ENCODE measurements at places on chromosomes 6 and 20.

GRCh38 chr6:137722749-137723272 is 144.2 kb upstream of the TNFAIP3 start:
- no peak for DNase-seq

GRCh38 chr6:81940451-81940985 is 188.0 kb upstream of the TENT5A start:
- DNase-seq = no peak

GRCh38 chr6:113095841-113096240 is 748.7 kb downstream of the RFPL4B start:
- DNase-seq = no peak

DNA sequence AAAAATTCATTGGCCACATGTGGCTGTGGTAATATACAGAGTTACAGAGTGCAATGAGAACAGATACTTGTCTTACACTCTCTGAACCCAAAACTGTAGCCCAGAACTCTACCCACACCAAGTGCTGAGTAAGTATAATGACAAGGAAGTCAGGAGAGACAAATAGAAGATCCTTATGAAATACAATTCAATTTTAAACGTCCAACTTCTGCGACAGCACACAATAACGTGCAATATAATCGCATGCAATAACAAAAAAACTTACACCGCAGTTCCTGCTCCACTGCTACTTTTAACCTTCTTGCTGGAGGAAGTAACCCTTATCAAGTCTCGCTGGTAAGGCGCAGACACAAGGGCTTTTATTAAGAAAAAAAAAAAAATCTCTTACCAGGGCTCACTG is 881 bp downstream of the SFT2D1 start:
- no peak for DNase-seq

- no peak for DNase-seq
Observed at GRCh38 chr20:47187450-47188195, 168.9 kb downstream of the ZMYND8 start.

- no peak for DNase-seq
Observed at GRCh38 chr20:52823303-52823702, 148.9 kb upstream of the TSHZ2 start.

DNA sequence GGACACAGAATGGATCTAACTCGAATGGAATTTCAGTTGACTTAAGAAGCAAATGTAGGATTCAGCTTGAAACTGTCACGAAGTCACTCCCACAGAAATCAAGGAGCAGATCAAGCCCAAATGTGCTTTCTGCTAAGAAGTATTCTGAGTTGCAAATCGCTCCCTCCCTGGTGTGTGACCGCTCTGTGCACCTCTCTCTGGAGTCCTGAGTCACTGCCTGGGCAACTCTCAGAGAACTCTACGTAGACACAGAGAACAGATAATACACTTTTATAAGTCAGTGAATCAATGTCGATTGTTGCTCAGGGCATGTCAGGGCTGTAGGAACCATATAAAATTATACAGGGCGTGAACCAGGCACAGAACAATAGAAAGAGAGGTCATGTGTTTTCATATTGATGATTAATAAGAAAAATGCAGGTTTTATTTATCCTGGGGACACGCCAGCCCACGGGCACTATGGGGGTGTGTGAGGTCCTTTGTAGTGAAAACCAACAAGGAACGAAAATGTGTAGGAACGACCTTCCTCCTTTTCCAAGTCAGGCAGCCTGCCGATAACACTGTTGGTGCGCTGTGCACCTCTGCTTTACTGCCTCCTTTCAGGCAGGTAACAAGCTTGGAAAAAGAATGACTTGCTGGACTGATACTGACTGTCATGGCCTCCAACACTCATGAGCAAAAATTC is 248.1 kb upstream of the FOXQ1 start:
- no peak for DNase-seq

GRCh38 chr6:166325383-166326042 is 16.8 kb downstream of the SFT2D1 start:
- no peak for DNase-seq

DNA sequence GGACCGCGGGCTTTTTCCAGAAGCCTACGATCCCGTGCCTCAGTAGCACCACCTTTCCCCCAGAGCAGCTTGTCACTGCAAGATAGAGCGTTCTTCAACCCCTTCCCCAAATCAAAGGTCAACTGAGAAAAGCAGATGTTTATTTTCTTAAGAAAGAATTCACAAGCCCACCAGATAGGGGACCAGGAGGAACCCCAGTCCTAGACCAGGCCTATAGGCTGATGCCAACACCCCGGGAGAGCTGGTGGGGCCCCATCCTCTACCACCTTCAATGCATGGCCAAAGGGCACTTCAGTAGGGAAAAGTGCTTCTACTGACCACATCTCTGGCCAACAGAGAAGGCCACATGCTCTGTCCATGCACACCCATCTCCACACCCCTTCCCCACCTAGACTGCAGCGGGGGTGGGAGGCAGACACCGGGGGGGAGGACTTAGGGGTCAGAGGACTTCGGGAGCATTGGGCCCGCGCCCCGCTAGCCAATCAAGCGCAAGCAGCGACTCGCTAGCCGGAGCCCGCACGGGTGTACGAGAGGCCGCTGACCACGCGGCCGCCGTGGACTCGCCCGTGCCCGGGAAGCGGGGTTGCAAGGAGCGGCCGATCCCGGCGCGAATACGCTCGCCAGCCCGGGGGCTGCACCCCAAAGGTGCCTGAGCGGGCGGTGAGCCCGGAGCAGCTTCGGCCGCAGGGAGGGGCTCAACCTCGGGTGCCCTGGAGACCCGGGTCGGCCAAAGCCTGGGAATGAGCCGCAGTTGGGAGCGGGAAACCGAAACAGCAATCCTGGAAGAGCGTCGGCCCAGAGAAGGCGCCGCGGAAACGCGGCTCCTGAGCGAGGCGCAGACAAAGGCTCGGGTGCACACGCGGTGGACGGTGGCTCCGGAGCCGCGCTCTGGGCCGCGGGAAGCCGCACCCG is 2.8 kb downstream of the PDE10A start:
- DNase-seq = no peak

GRCh38 chr20:9403448-9403847 is 110.9 kb upstream of the LAMP5 start:
- no peak for DNase-seq

- no peak for DNase-seq
Observed at GRCh38 chr6:66796987-66797386, 1090.0 kb upstream of the EYS start.

DNA sequence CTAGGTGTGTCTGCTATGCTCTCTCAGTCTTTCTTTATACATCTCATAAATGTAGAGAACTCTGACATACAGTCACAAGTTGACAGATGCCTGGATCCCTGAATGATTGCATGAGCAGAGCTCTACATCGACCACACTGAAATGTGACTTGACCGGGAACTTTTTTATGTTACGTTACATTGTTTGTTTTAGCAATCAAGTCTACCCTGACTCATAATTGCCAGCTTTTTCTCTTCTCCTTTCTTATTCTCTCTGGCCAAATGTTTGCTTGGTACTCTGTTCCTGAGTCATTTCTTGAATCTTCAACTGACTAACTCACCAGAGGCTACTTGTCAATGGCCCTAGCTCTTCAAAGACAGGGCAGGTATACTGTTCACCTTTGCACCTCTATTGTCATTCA is 213.6 kb upstream of the DTNBP1 start:
- no peak for DNase-seq

GRCh38 chr20:61777773-61778494 is 287.7 kb downstream of the TAF4 start:
- DNase-seq = no peak

DNA sequence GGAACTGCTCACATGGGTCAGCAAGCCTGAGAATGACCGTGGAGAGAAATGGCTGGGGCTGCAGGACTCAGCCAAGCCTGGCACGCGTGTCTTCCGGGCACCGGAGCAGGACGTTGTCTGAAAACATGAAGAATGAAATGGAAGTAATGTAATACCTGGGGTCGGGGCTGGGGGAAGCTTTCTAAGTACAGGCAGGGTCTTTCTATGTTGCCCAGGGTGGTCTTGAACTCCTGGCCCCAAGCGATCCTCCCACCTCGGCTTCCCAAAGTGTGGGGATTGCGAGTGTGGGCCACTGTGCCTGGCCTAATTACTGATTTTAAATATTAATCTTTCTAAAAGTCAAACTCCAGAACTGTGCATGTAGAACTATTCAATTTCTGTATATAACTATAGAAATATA is 155.5 kb upstream of the AKAP12 start:
- DNase-seq = no peak

GRCh38 chr6:97909380-97909779 is 626.4 kb upstream of the MMS22L start:
- DNase-seq = no peak

- no peak for DNase-seq
Observed at GRCh38 chr6:103018426-103018825, 1624.9 kb downstream of the GRIK2 start.

GRCh38 chr20:34016736-34017135 is 23.0 kb downstream of the RALY start:
- no peak for DNase-seq

DNA sequence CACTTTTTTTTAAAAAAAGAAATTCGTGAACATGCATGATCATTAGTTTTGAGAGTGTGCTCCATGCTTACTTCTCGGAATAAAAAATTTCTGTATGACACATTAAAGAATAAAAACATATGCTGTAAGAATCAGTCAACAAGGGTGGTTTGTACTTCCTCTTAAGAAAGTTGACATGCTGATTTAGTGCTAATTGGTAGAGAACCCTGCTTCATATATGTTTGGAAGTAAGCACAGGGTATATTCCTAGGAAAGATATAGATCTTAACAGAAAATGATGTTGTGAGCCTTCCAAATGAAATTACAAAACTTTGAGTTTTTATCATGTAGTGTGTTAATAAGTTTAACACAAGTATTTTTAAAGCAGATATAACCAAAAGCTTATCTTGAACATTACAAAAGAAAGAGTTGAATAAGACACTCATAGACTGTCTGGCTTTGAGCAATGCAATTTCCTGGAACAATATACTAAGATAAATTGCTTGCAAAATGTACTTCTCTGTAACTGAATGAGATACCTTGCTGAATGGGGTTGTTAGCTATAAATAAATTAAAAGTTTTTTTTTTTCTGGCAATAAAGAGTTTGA is 13.8 kb upstream of the VIP start:
- DNase-seq = no peak

DNA sequence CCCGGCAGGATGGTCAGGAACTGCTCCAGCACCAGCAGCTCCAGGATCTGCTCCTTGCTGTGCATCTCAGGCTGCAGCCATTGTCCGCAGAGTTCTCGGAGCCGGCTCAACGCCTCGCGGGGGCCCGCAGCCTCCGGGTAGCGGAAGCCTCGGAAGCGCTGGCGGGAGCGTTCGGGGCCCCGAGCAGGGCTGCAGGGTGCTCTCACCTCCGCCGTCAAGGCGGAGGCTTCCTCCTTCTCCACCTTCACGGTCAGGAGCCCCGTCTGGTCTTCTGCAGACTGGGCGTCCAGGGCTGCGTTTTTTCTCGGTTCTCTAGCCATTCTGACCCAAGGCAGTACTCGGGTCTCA is 434 bp downstream of the ZKSCAN4 start:
- no peak for DNase-seq

DNA sequence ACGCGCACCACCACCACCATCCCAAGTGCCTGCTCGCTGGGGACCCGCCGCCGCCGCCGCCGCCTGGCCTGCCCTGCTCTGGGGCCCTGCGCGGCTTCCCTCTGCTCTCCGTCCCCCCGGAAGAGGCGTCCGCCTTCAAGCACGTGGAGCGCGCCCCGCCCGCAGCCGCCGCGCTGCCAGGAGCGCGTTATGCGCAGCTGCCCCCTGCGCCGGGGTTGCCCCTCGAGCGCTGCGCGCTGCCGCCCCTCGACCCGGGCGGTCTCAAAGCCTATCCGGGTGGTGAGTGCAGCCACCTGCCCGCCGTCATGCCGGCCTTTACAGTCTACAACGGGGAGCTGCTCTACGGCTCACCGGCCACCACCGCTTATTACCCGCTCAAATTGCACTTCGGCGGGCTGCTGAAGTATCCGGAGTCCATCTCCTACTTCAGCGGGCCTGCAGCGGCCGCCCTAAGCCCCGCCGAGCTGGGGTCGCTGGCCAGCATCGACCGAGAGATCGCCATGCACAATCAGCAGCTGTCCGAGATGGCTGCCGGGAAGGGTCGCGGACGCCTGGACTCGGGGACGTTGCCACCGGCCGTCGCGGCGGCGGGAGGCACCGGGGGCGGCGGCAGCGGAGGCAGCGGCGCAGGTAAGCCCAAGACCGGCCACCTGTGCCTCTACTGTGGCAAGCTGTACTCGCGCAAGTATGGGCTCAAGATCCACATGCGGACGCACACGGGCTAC is 7.2 kb downstream of the PRDM13 start:
- no peak for DNase-seq

GRCh38 chr6:79422666-79423065 is 114.6 kb downstream of the LCA5 start:
- DNase-seq = no peak

GRCh38 chr20:48821261-48821920 is 6.4 kb downstream of the PREX1 start:
- DNase-seq = no peak

DNA sequence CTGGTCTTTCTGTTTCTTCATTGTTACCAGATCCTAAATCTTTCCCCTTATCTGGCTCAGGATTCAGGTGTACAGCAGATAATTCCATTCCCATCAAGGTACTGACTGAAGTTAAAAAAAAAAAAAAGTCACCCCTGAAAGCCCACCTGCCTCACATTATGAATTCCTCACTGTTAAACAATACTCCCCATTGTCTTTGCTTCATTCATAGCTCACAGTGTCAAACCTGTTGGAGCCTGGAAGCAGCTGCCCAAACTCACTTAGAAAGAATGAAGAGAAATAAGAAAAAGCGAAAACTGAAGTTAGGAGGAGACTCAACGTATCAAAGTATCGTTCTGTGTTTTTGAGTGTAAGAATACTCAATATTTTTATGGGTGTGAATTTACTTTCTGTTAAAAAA is 1.8 kb upstream of the DCBLD1 start:
- DNase-seq = no peak

GRCh38 chr20:19885594-19885938 is 127.5 kb downstream of the RIN2 start:
- DNase-seq = no peak

DNA sequence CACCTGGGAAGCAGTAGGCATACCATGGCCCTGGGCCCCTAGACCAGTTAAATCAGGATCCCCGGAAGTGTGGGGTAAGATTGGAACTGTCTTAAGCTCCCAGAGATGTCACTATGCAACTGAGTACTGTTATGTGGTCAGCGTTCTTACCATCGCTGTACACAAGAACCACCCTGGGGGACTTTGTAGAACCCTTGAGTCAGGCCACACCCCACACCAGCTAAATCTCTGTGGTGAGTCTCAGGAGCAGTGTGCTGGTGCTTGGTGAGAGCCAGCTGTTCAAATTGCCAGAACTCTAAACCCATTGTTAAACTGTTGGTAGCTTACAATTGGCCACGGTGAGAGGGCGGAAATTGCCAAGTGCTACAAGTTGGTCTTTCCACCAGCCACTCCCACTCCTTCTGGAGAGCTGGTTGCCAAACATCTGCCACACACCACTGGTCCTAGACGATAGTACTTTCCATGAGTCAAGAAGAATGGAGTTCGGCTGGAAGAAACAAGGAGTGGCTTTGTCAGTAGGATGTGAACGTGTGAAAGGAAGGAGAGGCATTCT is 80.5 kb upstream of the SYNDIG1 start:
- DNase-seq = no peak

- DNase-seq = no peak
Observed at GRCh38 chr6:164150232-164150631, 735.7 kb downstream of the QKI start.

All from stimulated activated CD4-positive, alpha-beta T cell treated with anti-CD3 and anti-CD28 coated beads, Interleukin-15, amount 100 ng/mL, for 1 hour (primary cell).